ENCODE measurements at places on chromosomes 5 and 9.

DNA sequence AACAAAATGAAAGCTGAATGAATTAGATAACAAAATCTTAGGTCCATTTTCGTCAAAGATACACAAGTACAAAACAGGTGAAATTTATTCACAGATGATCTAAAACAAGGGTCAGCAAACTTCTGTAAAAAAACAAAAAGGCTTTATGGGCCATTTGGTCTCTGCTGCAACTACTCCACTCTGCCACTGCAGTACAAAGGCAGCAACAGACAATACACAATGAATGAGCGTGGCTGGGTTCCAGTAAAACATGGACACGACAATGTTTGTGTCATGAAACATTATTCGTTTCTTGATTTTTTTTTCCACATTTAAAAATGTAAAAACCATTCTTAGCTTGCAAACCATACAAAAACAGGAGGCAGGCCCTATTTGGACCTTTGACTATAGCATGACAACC is 71.9 kb downstream of the ECPAS start:
- DNase-seq, result no peak

- no peak for DNase-seq
These were observed 5.8 kb upstream of the SOWAHA start for GRCh38 chr5:132807163-132807838.

DNA sequence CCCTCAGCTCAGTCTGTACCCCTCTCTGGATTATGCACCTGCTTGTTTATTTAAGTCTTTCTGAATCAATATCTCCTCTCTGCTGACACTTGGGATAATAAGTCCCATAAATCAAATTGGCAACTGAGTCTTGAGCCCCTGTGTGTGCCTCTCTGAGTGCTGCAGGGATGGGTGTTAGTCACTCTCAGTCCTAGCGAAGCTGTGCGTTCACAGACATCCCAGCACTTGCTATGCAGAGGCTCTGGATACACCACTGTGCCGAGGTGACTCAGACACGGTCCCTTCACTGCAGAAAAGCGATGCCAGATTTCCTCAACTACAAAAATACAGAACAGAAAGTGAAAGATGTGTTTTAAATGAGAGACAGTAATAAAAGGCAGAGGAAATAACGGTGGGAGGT is 4.1 kb upstream of the KCNMB1 start:
- peak; percentile 11 for DNase-seq

DNA sequence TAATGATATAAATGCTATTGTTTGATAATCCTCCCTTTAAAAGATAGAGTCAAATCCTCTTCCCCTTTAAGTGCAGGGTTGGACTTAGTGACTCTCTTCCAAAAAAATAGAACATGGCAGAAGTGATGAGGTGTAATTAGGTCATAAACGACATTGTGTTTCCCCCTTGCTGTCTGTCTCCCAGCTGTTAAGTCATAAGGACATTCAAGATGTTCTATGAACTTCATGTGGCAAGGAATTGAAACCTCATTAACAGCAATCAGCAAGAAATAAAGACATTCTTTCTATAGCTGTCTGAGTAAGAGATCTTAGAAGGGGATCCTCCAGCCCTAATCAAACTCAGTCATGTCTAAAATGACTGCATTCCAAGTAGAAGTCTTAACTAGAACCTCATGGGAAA is 3.3 kb upstream of the SLC25A46 start:
- DNase-seq, result no peak

DNA sequence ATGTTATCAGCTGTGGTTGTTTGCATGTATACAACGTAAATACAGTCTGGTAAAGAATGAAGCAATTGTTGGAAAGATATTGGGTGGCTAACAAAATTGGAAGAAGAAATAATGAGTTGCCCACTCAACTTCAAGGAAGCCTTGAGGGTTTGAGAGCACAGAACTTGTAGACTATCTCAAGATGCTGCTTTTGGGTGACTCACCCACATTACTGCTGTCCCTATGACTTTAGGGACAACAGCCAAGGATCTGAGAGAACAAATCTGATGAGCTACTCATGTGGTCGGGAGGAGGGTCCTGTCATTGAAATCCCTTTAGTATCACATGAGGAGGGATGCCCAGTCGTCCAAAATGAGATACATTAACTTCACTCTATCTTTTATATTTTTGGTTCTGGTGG is 261.8 kb downstream of the GAS1 start:
- DNase-seq, result no peak

DNA sequence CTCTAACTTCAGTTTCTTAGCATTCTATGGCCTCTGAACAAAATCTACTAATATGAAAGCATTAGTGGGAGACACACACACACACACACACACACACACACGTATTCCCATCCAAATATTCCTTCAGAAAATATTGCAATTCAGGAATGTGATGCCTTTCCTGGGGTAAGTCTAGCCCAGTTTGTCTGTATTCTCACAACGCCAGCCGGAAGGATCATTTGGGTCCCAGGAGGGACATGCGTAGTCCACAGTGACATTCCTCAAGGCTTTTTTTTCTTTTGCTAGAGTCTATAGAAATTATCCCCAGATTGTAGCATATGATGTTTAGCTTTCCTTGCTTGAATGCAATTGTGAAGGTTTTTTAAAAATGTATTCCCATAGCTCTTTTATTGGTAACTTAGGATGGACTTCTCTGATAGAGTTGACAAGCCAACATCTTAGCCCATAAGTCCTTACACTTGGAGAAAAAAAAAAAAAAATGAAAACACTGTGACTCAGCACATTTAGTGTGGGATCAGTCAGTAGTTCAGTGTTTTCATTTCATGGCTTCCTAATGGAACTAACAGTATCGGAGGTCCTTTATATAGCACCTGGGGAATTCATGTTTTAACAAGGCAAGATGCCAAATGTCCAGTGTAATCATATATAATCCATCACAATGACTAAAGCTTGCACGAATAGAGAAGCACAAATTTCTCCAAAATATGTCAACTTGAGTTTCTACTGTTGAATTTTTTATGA is 316.5 kb downstream of the DIRAS2 start:
- DNase-seq, result no peak

DNA sequence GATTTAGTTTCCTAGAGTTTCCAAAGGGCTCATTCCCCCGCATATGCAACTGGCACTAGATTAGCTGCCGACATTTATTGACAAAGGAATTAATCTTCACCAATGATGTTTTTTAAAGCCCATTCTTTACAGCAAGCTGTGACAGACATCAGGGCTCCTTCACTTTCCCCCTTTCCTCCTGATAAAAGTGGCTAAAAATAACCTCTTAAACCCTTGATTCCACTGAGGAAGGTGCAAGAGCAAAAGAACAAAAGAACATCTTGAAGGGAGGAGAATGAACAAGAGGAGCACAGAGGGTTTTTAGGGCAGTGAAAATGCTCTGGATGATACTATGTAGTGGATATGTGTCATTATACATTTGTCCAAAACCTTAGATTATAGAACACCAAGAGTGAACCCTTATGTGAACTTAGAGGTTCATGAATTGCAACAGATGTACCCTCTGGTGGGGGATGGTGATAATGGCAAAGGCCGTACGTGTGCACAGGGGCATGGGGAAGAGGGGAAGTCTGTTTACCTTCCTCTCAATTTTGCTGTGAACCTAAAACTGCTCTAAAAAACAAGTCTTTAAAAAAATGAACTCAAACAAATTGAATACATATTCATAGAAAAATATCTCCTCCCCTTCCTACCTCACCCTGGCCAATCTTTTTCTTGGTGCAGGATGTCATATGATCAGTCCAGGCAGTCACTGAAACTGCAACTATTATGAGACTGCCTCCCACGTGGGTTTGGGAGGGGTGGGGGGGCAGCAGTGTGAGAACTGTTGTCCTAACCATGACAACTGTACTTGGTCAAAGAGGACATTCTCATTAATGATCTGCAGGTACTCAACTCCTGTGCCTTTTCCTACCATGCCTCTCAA is 83.0 kb downstream of the MARCHF3 start:
- no peak for DNase-seq

DNA sequence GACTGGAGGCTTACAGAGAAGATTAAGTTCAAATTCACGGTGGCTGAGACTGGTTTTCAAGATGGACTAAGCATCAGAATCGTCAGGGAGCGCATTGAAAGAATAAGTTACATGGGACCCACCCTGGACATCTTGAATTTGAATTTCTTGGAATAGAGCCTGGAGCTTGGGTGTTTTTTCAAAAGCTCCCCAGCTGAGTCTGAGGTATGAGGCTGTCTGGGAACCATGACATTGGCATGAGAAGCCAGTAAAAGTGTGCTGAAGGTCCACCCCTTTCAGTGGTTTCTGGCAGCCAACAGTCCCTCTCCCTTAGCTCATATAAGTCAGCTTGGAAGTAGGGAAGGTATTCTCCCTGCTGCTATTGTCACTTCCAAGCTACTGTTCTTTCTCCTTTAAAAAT is 97.8 kb downstream of the MAST4 start:
- no peak for DNase-seq
